ENCODE measurements at places on chromosomes 11 and 22. TPM values are rescaled to one million over a fixed set of nuclear protein-coding genes. Genes with fewer than 3 reads are reported as not detected.

Gene SLCO2B1
- total RNA-seq = 0.30 TPM

Gene OR52N4
- not detected for total RNA-seq

Gene TREH
- not detected for total RNA-seq

Gene PIH1D2
- 1.2 TPM for total RNA-seq

Gene SSTR3
- total RNA-seq = not detected

Gene FAM227A
- 4.0 TPM for total RNA-seq

Gene OR5F1
- not detected for total RNA-seq

Gene LGALS12
- not detected for total RNA-seq
